Stimulated activated CD8-positive, alpha-beta memory T cell treated with anti-CD3 and anti-CD28 coated beads, Interleukin-4, amount 100 ng/mL, for 24 hours (primary cell): ENCODE measurements at places on chromosomes 1 and 21.

DNA sequence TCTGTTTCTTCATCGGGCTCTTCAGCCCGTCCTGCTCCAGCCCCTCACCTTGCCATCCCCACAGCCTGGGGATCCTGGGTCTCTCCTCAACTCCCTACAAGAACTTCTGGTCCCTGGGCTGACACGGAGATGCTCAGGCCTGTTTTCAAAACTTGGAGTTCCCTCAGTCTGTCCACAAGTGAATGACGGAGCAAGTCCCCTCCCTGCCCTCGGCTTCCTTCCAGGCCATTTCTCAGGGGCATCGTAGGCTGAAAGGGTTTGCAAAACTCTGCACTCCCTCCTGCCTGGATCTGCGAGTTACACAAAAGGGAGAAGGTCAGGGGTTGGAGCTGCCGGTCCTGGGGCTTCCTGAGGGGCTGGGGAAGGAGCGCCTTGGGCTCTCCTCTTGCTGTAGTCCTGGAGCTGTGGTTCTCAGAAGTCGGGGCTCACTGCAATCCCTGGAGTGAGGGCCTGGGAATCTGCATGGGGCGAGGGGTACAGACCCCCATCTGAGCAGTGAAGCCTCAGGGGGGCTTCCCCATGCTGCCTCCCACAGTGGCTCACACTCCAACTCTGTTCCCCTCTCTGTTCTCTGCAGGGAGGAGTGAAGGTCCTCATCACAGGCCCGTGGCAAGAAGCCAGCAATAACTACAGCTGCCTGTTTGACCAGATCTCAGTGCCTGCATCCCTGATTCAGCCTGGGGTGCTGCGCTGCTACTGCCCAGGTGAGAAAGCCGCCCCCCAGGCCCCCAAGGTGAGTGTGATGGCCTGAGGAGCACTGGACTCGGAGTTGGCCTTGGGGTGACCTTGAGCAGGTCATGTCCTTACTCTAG lies 100.6 kb upstream of the VAMP3 start:
- no peak for DNase-seq

GRCh38 chr1:86502721-86503405 lies 34.1 kb downstream of the CLCA1 start:
- no peak for DNase-seq

- no peak for DNase-seq
Measured at GRCh38 chr1:246383239-246383589, 123.9 kb downstream of the SMYD3 start.

- no peak for DNase-seq
Measured at GRCh38 chr1:51930329-51930728, 51.8 kb upstream of the NRDC start.

DNA sequence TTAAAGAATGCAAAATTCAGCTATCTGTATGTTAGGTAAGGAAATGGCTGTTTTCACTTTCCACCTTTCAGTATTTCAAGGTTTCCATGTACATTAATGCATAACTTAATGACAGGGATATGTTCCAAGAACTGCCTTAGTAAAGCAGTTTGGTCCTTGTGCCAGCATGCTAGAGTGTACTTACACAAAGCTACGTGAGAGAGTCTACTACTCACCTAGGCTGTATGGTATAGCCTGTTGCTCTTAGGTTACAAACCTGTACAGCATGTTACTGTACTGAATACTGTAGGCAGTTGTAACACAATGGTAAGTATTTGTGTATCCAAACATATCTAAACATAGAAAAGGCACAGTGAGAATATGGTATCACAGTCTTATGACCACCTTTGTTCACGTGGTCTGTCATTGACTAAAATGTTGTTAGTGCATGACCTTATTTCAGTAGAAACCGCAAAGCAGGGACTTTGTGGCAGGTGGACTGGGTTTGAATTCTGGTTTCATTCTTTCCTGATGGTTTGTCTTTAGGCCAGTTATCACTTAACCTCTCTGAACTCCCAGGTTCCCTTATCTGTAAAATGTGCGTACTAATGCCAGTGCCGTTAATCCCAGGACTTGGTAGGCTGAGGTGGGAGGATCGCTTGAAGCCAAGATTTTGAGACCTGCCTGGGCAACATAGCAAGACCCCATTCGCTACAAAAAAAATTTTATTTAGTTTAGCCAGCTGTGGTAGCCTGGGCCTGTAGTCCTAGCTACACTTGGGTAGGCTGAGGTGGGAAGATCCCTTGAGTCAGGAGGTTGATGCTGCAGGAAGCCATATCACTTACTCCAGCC lies 4.9 kb downstream of the SMYD2 start:
- no peak for DNase-seq

DNA sequence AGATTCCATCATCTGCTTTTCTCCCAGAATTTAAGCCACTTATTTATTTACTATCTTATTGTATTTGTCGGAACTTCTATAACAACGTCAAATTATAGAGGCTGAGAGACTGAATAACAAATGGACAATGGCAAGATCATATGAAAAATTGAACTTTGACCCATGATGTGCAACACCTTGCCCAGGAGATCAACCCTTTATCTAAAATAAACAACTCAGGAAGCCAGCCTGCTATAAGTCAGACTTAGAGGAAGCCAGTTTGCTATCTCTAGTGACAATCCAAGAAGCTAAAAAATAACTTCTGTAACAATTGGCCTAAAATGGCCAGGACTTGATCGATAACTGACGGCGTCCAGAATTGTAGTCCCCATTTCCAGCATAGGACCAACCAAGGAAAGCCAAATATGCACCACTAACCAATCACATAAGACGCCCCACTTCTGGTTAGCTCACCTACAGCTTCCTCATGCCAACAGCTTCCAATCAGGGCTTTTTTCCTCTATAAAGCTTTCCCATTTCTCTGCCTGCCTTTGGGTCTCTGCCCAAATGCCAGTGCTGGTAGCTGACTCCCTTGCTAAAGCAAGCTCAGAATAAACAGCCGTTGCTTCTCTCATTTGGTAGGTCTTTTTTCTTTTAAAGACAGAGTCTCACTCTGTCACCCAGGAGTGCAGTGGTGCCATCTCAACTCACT lies 28.5 kb downstream of the ANP32E start:
- no peak for DNase-seq

DNA sequence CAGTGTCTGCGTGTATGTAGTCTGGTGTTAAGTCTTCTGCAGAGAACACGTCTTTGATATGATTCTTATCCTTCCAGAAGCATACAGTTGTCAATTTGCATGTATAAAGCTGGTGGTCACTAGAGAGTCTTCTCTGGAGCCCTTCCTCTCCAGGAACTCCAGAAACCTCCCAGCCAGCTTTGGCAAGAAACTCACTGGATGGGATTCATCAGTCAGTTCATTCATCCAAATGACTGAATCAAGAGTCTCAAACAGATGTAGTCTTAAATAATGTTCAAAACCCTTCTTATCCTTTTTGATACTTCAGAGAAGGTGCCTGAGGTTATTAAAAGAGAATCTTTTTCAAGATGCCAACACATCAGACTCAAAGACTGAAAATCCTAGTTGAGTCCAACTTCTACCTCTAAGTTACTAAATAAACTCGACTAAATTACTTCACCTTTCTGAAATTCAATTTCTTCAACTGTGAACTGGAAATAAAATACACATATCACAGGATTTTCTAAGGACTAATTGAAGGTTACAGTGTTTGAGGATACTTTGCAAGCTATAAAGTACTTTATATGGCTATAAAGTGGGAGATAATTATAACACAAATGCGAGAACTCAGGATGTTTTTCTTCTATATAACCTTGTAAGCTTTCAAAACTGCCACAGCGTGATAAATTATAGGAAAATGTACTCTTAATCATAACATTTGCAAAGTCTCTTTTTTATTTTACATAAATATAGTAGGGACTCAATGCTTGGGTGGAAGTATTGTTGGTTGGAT lies 252.4 kb downstream of the FGGY start:
- no peak for DNase-seq
